ENCODE measurements at places on chromosomes 1 and 21.

GRCh38 chr1:172460177-172460576 lies 16.3 kb upstream of the PIGC start:
- no peak overlapping the region for H3K4me3 ChIP-seq
- peaks cover 12% of the 10 kb centered on the region for H3K4me1 ChIP-seq
- no peak overlapping the region for H3K27ac ChIP-seq
- no peak for DNase-seq
- H3K36me3 ChIP-seq = no peaks in the 10 kb centered on the region

GRCh38 chr1:29802181-29803068 lies 566.1 kb downstream of the PTPRU start:
- peaks cover 17% of the 10 kb centered on the region for H3K27me3 ChIP-seq
- no peaks in the 10 kb centered on the region for H3K36me3 ChIP-seq
- no peak for DNase-seq
- H3K27ac ChIP-seq = no peak overlapping the region

DNA sequence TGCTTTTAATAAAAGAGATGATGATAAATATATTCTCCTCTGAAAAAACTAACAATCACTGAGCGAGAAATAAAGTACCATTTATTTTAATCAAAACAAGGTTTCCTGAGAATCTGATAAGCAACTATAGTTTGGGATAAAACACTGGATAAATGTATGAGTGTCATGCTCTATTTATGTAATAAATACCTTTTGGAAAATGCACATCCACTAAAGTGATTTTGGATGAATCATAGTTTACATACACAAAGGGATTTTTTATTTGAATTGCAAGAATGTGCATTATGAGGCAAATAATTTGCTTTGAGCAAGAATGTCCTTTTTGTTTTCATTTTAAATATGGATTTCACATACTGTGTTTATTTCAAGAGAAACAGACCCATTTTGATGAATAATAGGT lies 1483.5 kb downstream of the MRPL39 start:
- H3K27ac ChIP-seq = no peak overlapping the region
- H3K27me3 ChIP-seq = no peaks in the 10 kb centered on the region
- no peak overlapping the region for H3K4me3 ChIP-seq
- no peaks in the 10 kb centered on the region for H3K36me3 ChIP-seq

- no peak overlapping the region for H3K4me3 ChIP-seq
- no peaks in the 10 kb centered on the region for H3K36me3 ChIP-seq
- DNase-seq = no peak
- H3K27me3 ChIP-seq = peaks cover 20% of the 10 kb centered on the region
- no peak overlapping the region for H3K27ac ChIP-seq
Measured at GRCh38 chr21:28160378-28160777, 832.3 kb downstream of the LTN1 start.

GRCh38 chr1:20626524-20626923 lies 6.7 kb upstream of the PINK1 start:
- DNase-seq = no peak
- H3K36me3 ChIP-seq = no peaks in the 10 kb centered on the region

GRCh38 chr1:183025782-183026774 lies 2.9 kb downstream of the LAMC1 start:
- peaks cover 64% of the 10 kb centered on the region for H3K4me1 ChIP-seq
- peak overlapping the region; percentile 97 for H3K27ac ChIP-seq
- H3K36me3 ChIP-seq = peaks cover 31% of the 10 kb centered on the region
- no peaks in the 10 kb centered on the region for H3K27me3 ChIP-seq
- no peak for DNase-seq

- no peak overlapping the region for H3K27ac ChIP-seq
- peak; percentile 50 for DNase-seq
- no peaks in the 10 kb centered on the region for H3K4me1 ChIP-seq
- H3K27me3 ChIP-seq = peaks cover 20% of the 10 kb centered on the region
- no peaks in the 10 kb centered on the region for H3K36me3 ChIP-seq
Measured at GRCh38 chr1:210754878-210755665, 378.9 kb downstream of the KCNH1 start.

DNA sequence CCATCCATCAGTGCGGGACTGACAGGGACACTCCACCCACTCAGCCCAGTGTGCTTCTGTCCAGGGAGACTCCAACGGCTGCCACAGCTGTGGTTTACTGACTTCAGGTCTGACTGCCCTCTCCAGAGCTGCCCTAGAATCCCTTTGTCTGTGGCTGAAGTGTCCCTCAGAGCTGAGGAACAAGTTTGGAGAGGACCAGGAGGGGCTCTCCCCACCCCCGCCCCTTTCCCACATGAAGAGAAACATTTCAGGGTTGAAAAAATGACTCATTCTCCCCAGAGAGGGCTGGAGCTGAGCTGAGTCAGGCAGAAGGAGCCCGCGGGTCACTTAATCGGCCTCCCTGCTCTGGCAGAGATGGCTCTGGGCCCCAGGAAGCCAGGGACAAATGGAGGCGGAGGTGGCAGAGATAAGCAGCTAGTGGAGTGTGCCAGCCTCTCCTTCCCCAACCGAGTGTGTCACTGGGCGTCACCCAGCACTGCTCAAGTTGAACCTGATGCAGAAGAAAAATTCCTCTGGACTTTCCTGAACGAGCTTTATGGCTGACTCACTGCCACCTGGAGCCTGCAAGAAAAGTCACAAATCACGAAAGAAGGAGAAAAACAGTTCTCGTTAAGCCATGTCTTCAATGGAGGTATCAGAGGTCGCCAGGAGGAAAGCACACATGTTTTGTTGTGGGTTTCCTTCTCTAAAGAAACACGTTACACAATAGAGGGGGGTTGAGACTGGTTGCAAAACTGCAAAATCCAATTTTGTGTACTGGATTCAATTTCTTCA lies 34.3 kb upstream of the ECE1 start:
- no peaks in the 10 kb centered on the region for H3K27me3 ChIP-seq
- peaks cover 57% of the 10 kb centered on the region for H3K4me1 ChIP-seq
- peaks cover 5% of the 10 kb centered on the region for H3K36me3 ChIP-seq
- peak overlapping the region; percentile 90 for H3K27ac ChIP-seq

GRCh38 chr1:20184997-20185833 lies 681 bp upstream of the UBXN10 start:
- H3K4me3 ChIP-seq = no peak overlapping the region
- no peak for DNase-seq
- H3K36me3 ChIP-seq = no peaks in the 10 kb centered on the region
- H3K4me1 ChIP-seq = peaks cover 13% of the 10 kb centered on the region
- H3K27ac ChIP-seq = no peak overlapping the region

GRCh38 chr21:44304877-44305293 lies 5.0 kb downstream of the PFKL start:
- DNase-seq = peak; percentile 36
- H3K27me3 ChIP-seq = no peaks in the 10 kb centered on the region
- H3K27ac ChIP-seq = no peak overlapping the region

DNA sequence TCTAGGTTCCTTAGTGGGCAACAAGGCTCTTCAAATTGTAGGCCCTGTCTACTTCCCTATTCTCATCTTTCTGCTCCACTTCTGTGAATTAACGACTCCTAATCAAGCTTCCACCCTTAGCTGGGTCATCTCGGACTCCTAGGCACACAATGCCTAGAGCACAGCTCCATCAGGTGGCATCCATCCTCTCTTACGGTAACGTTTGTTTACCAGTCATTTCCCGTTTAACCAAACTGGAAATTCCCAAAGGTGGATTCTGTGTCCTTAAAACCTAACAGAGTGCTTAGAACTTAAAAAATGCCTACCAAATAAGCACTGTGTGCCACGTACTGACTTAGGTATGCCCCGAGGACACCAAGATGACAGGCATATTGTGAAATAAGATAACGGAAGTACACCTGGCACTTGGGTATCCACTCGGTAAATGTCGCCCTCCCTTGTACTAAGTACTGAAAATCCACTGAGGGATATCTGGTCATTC lies 1.5 kb downstream of the PARP1 start:
- H3K4me3 ChIP-seq = peak overlapping the region; percentile 78
- peak; percentile 81 for DNase-seq
- peak overlapping the region; percentile 82 for H3K27ac ChIP-seq
- no peaks in the 10 kb centered on the region for H3K27me3 ChIP-seq
- peaks cover 38% of the 10 kb centered on the region for H3K4me1 ChIP-seq

GRCh38 chr1:109423498-109423897 lies 2.8 kb downstream of the PSMA5 start:
- no peak for DNase-seq
- no peaks in the 10 kb centered on the region for H3K27me3 ChIP-seq
- peak overlapping the region; percentile 90 for H3K27ac ChIP-seq
- H3K36me3 ChIP-seq = peaks cover 43% of the 10 kb centered on the region
- H3K4me1 ChIP-seq = peaks cover 24% of the 10 kb centered on the region

- H3K36me3 ChIP-seq = no peaks in the 10 kb centered on the region
- H3K4me3 ChIP-seq = no peak overlapping the region
- H3K4me1 ChIP-seq = peaks cover 7% of the 10 kb centered on the region
- peaks cover 51% of the 10 kb centered on the region for H3K27me3 ChIP-seq
- DNase-seq = peak; percentile 58
Measured at GRCh38 chr1:223358826-223359225, 5.2 kb downstream of the SUSD4 start.

- H3K36me3 ChIP-seq = no peaks in the 10 kb centered on the region
- H3K27ac ChIP-seq = no peak overlapping the region
- no peaks in the 10 kb centered on the region for H3K27me3 ChIP-seq
- no peak for DNase-seq
- no peak overlapping the region for H3K4me3 ChIP-seq
- no peaks in the 10 kb centered on the region for H3K4me1 ChIP-seq
Measured at GRCh38 chr1:221782477-221782876, 40.6 kb upstream of the DUSP10 start.
